ENCODE measurements at places on chromosomes 11 and 22. TPM values are rescaled to one million over a fixed set of nuclear protein-coding genes. Genes with fewer than 3 reads are reported as not detected.
A peak's percentile ranks its signal among the peaks of the same experiment; 100 is the strongest.

RHOG gene
- 33.8 TPM for total RNA-seq

DNA sequence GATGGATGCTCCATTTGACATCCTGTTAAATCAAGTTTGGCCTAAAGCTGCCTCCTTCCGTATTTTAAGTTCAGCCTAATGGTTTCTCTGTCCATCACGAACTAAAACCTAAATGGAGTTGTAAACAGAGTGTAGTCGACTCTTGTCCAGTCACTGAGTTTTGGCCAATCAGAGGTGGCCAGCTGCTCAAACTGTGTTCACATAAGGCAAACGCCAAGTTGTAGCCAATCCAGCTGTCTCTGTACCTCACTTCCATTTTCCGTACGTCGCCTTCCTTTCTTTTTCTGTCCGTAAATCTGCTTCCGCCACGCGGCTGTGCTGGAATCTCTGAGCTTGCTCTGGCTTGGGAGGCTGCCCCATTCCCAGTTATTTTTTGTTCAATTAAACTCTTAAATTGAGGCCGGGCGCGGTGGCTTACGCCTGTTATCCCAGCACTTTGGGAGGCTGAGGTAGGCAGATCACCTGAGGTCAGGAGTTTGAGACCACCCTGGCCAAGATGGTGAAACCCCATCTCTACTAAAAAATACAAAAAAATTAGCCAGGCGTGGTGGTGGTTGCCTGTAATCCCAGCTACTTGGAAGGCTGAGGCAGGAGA, 20.7 kb upstream of the CARS1 start:
- no peaks in the 10 kb centered on the region for H3K36me3 ChIP-seq
- H3K4me1 ChIP-seq, result no peaks in the 10 kb centered on the region
- H3K4me3 ChIP-seq, result no peak overlapping the region
- no peak overlapping the region for H3K27ac ChIP-seq
- no peak for DNase-seq

DNA sequence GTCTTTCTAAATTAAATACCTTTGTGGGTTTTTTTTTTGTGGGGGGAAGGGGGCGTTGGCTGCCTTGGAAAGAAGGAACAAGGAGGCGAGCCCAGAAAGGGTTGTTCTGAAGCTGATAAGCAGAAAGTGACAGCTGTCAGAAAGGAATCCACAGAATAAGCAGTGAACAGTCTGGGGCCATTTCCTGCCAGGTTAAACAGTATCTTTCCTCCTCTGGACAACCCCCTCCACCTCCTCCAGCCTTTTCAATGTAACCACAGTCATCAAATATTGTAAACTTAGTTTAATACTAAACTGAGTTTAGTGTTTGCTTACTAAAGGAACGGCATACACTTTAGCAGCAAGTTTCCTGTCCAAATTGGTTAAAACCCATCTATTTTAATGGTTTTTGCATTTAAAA, 271.2 kb upstream of the SYN3 start:
- H3K27ac ChIP-seq, result no peak overlapping the region
- no peaks in the 10 kb centered on the region for H3K4me1 ChIP-seq
- no peaks in the 10 kb centered on the region for H3K36me3 ChIP-seq
- H3K4me3 ChIP-seq, result no peak overlapping the region

- H3K27me3 ChIP-seq, result no peaks in the 10 kb centered on the region
- no peaks in the 10 kb centered on the region for H3K36me3 ChIP-seq
- no peak overlapping the region for H3K27ac ChIP-seq
These were observed 70.0 kb downstream of the AMOTL1 start for GRCh38 chr11:94838027-94838731.

DNA sequence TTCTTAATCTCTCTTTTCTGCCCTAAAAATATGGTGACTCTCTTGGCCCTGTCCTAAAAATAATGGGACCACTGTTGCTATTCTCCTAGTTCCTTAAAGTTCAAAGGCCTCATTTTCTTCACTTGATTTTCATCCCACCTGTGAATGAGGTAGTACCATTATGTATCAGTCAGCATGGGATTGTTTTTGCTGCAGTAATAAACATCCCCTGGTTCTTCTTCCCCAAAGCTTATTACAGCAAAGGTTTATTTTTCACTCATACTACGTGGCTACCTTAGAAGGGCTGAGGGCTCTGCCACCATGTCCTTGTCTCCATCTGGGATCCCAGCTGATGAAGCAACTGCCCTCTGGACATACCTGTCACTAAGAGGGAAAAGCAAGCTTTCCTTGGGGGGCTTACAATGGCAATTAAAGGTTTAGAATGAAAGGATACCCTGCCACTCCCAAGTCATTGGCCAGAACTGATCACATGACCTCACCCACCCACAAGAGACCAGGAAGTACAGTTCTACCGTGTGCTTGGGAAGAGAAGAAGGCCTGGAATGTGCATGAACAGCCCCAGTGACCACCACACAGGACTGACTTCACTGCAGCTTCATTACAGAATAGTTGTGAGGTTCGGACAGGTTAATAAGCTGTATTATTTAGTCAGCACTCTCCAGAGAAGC, 7.8 kb downstream of the TTC38 start:
- peaks cover 6% of the 10 kb centered on the region for H3K4me1 ChIP-seq
- no peaks in the 10 kb centered on the region for H3K27me3 ChIP-seq
- peaks cover 93% of the 10 kb centered on the region for H3K36me3 ChIP-seq
- DNase-seq, result peak; percentile 15

DNA sequence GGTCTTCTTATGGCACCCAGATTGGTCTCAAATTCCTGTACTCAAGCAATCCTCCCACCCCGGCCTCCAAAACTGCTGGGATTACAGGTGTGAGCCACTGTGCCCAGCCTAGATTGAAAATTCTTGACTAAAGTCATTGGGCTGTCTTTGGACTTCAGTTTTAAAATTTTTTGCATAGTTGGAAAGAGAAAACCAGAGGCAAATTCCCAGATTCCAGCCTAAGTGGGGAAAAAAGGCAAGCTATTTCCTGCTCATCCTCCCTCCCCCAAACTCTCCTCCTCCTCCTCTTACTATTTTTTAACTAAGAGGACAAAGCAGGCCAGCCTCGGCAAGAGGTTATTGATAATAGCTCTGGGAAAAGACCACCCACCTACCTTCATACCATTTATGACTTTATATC, 78.6 kb upstream of the CLMP start:
- no peak overlapping the region for H3K27ac ChIP-seq
- no peak for DNase-seq
- no peaks in the 10 kb centered on the region for H3K36me3 ChIP-seq

DCDC1 gene
- not detected for total RNA-seq

DNA sequence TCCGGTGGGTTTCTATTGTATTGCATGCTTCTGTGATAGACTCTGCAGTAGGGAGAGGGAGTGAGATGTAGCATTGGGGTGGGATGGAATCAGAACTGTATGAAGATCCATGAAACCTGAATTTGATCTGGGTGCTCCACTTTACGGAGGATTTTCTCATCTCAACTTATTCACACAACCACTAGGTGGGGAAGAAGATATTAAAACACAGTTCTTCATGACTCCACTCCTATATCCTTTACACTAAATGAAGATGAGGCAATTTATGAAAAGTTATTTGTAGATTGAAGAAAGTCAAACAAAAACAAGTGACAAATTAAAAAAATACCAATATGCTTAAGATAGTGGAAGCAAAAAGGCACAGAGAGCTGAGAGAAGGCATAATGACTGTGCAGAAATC, 92.6 kb upstream of the PDGFD start:
- no peaks in the 10 kb centered on the region for H3K4me1 ChIP-seq
- H3K27me3 ChIP-seq, result no peaks in the 10 kb centered on the region
- H3K27ac ChIP-seq, result no peak overlapping the region
- H3K4me3 ChIP-seq, result no peak overlapping the region

CLP1 gene
- total RNA-seq, result 13.3 TPM

GRCh38 chr22:44219101-44219870, 38.6 kb downstream of the PARVG start:
- H3K27ac ChIP-seq, result no peak overlapping the region
- H3K27me3 ChIP-seq, result no peaks in the 10 kb centered on the region
- no peaks in the 10 kb centered on the region for H3K36me3 ChIP-seq
- no peak overlapping the region for H3K4me3 ChIP-seq

DNA sequence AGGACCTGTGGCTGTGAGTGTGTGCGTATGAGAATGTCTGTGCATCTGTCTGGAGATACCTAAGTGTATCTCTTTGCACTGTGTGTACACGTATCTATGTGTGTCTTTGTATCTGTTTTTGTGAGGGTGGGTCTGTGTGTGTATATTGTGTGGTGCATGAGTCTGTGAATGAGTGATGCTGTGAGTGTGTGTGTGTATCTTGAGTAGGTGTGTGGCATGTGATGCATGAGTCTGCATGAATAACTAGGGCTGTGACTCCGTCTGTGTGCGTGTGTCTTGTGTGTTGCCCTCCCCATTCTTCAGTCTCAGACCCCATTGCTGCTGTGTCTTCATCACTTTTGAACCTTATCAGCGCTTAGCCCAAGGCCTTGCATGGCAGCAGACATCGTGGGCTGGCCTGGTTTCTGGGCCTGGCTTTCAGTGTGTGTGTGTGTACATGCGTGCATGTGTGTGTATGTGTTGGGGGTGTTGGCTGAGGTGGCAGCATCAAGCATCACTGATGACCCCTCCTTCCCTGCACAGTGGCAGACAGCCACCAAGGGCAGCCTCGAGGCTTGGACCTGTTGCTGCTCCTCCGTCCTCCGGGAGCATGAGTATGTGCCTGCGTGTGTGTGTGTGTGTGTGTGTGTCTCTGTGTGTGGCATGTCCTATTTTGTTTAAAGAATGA, 1.4 kb downstream of the SGSM1 start:
- DNase-seq, result no peak
- no peak overlapping the region for H3K27ac ChIP-seq
- no peak overlapping the region for H3K4me3 ChIP-seq
- no peaks in the 10 kb centered on the region for H3K27me3 ChIP-seq

FGF3 gene
- not detected for total RNA-seq

DNA sequence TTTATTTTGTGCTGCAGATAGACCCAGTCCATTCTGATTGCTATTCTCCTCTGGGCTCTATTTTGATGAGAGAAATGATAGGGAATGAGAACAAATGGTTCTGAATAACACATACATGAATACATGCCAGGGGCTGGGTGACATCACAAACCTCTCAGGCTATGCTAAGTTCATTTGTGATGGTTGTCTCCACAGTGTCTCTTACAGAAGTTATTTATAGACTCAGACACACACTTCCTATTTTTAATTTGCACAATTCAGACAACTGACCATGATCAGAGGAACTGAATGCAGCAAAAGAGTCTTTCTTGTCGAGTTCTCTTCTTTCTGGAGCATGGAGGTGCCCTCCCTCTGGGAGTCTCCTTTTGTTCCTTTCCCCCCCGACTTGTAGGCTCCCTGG, 991.7 kb downstream of the OPCML start:
- DNase-seq, result no peak
- no peak overlapping the region for H3K4me3 ChIP-seq
- no peaks in the 10 kb centered on the region for H3K27me3 ChIP-seq
- no peaks in the 10 kb centered on the region for H3K36me3 ChIP-seq
- no peaks in the 10 kb centered on the region for H3K4me1 ChIP-seq

SLC25A18 gene
- 5.5 TPM for total RNA-seq

EIF1AD gene
- 15.1 TPM for total RNA-seq

RFPL3 gene
- total RNA-seq, result not detected

CHRM1 gene
- total RNA-seq, result 0.76 TPM

DNA sequence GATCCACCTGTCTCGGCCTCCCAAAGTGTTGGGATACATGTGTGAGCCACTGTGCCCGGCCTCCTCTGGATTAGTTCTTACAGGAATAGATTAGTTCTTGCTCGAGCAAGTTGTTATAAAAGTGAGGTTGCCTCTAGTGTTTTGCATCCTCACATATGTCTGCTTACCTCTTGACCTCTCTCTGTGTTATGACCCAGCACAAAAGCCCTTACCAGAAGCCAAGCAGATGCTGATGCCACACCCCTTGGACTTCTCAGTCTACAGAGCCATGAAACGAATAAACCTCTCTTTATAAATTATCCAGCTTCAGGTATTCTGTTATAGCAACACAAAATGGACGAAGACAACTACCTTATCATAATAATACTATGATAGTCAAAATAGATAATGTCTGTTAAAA, 22.4 kb upstream of the FDX1 start:
- no peak overlapping the region for H3K27ac ChIP-seq
- no peaks in the 10 kb centered on the region for H3K27me3 ChIP-seq
- no peaks in the 10 kb centered on the region for H3K36me3 ChIP-seq
- no peak for DNase-seq
- no peaks in the 10 kb centered on the region for H3K4me1 ChIP-seq

Data from Peyer's patch (tissue), 4 donors.